ENCODE measurements at places on chromosomes 6 and 20.

DNA sequence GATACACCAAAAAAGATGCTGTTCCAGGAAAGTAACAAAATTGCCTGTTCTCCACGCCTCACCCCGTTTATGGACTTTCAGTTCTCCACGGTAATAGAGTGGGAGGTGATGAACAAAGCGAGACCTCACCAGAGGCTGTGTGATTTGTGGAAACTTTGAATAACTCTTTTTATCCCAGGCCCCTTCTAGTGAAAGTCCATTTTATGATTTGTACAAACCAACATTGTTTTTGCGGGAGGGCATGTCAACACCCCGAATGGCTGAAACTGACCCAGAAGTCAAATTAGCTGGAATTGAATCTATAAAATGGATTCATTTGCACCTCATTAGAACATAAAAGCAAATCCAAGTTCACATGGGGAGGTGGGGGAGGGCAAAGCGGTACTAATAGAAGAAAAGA is 517.8 kb downstream of the CDH26 start:
- no peak for DNase-seq

DNA sequence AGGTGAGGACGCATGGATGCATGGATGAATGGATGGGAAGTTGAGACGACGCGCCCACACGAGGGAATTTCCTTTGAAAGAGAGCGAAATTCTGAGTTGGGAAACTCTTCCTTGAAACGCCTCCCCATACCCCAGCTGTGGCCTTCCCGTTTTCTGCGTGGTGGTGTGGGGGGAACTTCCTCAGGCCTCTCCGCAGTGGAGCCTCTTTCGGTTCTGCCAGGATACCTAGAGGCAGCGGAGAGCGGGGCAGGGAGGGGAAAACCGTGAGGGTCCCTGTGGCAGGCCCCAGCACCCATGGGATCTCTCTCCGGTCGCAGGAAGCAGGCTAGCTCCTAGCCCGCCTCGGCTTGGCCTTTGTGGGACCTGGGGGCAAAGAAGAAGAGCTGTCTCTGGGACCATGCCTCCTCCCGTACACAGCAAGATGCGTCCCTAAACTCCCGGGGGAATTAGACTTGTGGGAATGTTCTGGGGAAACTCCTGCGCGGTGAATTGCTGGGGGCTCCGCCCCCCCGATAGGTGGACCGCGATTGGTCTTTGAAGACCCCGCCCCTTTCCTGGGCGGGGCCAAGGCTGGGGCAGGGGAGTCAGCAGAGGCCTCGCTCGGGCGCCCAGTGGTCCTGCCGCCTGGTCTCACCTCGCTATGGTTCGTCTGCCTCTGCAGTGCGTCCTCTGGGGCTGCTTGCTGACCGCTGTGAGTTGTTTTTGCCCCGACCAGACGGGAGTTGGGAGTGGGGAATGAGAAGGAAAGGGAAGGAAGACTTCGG is at the start of gene CD40:
Gene CD40, plus strand, starts transcription at position 611 of the 764 bp plus-strand sequence. Its CDS starts 30 bp downstream, at position 641.
- peak; percentile 49 for DNase-seq

- DNase-seq = no peak
Observed at GRCh38 chr6:40352527-40353170, 234.5 kb downstream of the LRFN2 start.

DNA sequence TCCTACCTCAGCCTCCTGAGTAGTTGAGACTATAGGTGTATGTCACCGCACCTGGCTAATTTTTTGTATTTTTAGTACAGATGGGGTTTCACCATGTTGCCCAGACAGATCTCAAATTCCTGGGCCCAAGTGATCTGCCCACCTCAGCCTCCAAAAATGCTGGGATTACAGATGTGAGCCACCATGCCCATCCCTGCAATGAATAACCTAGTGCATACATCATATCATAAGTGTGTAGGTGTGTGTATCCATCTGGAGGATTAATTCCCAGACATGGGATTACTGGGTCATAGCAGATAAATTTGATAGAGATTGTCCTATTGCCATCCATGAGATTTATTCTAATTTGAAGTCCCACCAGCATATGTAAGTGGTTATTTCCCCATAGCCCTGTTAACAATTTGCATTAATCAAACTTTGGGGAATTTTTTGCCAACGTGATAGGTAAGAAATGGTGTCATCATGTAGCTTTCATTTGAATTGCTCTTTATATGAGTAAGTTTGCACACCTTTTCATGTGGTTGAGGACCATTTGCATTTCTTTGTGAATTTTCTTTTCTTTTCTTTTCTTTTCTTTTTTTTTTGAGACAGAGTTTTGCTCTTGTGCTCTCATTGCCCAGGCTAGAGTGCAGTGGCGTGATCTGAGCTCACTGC is 29.9 kb upstream of the BACH2 start:
- DNase-seq = no peak

GRCh38 chr6:3876866-3877265 is 27.7 kb downstream of the FAM50B start:
- no peak for DNase-seq

GRCh38 chr6:1044040-1044836 is 267.7 kb upstream of the FOXQ1 start:
- DNase-seq = no peak

GRCh38 chr6:26312501-26313397 is 52.2 kb upstream of the BTN3A2 start:
- peak; percentile 68 for DNase-seq
